GM04504 (cell line): ENCODE measurements at places on chromosomes 3 and 15.

- DNase-seq, result no peak
Observed at GRCh38 chr3:64385277-64385676, 160.0 kb upstream of the PRICKLE2 start.

GRCh38 chr15:85112997-85113396 lies 131.3 kb downstream of the PDE8A start:
- DNase-seq, result no peak

DNA sequence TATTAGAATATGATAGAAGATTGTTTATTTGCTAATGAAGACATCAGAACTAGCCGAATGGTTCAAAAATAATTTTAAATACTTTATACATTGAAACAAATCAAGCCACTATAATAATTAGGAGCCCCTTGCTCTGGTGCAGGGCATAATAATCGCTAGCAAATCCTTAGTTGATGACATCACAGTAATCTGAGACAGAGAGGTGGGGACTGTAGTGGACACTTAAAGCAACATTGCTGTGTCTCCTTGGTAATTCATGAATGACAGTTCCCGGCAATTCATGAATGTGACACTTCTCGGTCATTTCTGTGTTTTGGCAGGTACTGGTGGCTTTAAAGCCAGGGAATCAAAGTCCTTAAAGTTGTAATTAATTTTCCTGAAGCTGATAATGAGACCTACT lies 114.3 kb downstream of the PPM1L start:
- DNase-seq, result no peak

- DNase-seq, result no peak
Observed at GRCh38 chr3:177180506-177180905, 16.8 kb downstream of the TBL1XR1 start.

GRCh38 chr15:48352474-48353072 lies 21.3 kb downstream of the DUT start:
- no peak for DNase-seq

- no peak for DNase-seq
Observed at GRCh38 chr3:95798628-95799027, 1015.8 kb upstream of the EPHA6 start.

DNA sequence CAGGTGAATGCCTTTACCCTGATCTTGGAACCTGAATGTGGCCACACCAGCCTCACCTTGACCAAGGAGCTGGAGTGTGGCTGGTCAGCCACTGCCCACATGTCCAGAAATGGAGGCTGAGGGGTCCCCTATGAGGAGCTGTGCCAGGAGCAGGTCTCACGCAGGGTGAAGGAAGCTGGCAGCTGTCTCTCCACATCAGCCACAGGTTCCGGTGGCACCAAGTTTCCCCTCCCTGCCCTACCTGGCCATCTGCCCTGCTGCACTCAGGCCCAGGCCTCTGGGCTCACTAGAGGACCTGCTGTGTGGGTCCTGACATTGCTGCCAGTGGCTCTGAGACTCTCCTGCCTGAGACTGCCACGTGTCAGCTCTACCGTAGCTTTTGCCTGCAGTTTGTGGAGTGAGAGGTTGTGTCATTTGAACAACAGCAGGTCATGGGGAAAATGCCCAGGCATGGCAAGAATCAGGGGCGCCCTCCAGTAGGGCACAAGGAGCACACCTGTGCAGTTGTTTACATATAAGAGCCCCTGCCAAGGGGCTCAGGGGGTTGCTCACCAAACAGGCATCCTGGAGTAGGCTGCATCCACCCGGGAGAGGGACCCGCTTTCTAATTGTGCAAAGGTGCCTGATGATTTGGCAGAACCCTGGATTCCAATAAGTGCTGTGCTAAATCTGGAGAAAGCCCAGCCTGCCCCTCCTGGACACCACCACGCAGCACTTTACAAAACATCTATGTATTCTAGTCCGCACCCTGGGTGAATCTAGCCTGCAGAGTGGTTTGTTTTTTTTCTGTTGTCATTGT lies 258.5 kb upstream of the TLE3 start:
- DNase-seq, result no peak

- no peak for DNase-seq
Observed at GRCh38 chr3:142999881-143000280, 1.5 kb upstream of the U2SURP start.

GRCh38 chr3:62761311-62761710 lies 113.9 kb downstream of the CADPS start:
- DNase-seq, result no peak

DNA sequence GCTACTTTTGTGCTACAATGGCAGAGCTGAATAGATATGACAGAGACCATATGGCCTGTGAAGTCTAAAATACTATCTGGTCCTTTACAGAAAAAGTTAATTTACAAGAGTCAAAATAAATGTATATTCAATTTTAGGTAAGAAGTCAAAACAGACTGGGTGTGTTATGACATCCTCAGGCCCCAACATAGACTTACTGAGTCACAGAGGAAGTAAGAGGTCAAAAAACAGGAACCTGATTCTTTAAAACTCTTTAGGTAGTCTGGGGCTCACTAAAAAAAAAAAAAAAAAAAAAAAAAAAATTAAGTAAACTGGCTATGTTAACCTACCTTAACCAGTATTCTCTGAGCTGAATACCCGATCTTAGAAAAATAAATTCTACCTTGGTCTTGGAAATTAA lies 13.1 kb downstream of the DNAAF4 start:
- DNase-seq, result no peak

- DNase-seq, result no peak
Observed at GRCh38 chr3:32814361-32814760, 3.4 kb upstream of the TRIM71 start.

DNA sequence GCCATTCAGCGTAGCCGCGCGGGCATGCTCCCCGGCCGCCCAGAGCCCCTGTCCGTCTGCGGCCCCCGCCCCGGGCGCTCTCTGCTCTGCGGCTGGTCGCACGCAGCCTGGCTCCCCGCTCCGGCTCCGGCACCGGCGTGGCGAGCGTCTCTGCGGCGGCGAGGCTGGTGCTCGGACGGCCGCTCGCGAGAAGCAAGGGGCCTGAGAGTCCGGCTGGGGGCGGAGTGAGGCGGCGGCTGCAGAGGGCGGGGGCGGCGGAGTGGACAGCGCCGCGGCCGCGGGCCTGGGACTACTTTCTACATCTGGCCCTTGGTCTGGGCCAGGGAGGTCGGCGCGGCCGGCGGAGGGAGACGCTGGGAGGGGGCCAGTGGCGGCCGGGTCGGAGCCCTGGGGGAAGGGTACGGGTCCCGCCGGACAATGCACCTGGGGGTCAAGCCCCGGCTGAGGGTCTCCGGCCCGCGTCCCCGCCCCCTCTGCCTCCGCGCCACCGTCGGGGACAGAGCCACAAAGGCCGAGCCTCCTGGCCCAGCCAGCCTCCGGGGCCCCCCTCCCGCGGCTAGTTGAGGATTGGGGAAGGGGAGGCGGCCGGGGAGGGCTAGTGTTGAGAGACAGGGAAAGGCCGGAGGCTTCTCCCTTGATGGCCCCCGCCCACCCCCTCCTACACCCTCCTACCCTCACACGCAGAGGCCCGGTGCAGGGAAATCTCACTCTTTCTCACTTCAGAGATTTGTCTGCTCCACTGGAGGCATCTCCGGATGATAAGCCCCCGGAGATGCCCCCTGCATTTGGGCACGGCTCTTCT lies at the start of gene PRTG:
Gene PRTG, minus strand, starts transcription at position 226 of the 802 bp plus-strand sequence. Its CDS starts 221 bp downstream, at position 5.
- DNase-seq, result peak; percentile 9

GRCh38 chr3:169758359-169758994 lies 6.4 kb downstream of the TERC start:
- no peak for DNase-seq

- DNase-seq, result no peak
Observed at GRCh38 chr15:96333131-96334016, 2.9 kb downstream of the NR2F2 start.

GRCh38 chr3:83821506-83821905 lies 1137.3 kb upstream of the CADM2 start:
- no peak for DNase-seq

DNA sequence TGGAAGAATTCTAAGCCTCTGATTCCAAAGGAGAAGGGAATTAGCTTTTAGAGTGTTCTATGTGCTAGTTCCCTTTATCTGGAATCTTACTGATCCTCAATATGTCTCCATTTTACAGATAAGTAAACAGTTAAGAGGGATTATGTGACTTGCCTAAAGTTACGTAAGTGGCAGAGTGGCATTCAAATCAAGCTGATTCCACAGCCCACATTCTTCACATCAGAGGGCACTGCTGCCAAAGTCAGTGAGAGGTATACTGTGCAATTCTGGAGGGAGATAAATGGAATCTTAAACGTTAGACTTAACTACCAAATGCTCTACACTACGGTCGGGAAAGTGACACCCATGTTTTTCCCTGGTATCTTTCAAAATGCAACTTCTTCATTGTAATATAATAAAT lies 11.0 kb upstream of the MELTF start:
- no peak for DNase-seq

DNA sequence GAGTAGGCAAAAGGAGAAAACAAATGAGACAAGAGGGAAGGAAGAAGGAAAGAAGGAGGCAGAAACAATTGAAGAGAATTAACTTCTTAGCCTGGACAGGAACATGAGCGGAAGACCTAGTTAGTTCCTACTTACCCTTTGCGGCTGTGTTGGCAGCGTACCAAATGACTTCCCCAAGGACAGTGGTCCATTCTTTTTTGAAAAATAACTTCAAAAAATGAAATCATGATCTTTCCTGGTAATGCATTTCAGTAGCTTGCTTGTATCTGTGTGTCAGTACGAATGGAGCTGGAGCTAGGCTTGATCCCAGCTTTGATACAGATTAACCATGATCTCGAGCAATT lies 41.5 kb upstream of the CFAP161 start:
- DNase-seq, result no peak

GRCh38 chr3:34254285-34254684 lies 455.9 kb downstream of the PDCD6IP start:
- DNase-seq, result no peak

DNA sequence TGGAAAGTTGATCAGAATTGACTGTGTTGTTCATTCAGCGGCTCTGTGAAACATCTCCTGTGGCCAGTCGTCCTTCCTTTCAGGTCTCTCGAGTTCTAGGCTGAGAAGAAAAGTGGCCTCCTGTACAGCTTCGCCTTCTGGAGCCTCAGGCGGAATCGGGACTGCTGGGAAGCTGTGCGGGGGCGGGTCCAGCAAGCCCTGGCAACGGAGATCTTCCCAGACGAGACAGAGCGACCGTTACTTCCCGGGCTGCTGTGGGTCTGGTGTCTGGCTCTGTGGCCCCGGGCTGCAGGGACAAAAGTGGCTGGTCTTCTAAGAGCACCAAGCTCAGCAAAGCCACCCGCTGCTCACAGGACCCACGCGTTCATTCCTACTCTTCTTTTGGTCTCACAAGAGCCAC lies 88.6 kb upstream of the CACNA2D3 start:
- no peak for DNase-seq
